Stimulated activated CD4-positive, alpha-beta T cell treated with anti-CD3 and anti-CD28 coated beads, TNF-alpha, amount 100 ng/mL, for 4 hours (primary cell): ENCODE measurements at places on chromosomes 4 and X.

GRCh38 chr4:57865264-57865663 lies 755.1 kb upstream of the IGFBP7 start:
- DNase-seq = no peak

GRCh38 chr4:33989820-33990443 lies 2254.4 kb downstream of the ARAP2 start:
- no peak for DNase-seq

DNA sequence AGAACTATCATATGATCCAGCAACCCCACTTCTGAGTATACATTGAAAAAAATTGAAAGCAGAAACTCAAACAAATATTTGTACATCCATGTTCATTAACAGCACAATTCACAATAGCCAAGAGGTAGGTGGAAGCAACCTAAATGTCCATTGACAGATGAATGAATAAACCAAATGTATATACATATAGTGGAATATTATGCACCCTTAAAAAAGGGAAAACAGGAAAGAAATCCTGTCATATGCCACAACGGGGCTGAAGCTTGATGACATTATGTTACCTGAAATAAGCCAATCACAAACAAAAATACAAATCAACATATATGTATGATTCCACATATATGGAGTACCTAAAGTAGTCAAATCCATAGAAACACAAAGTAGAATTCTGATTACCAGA lies 68.0 kb downstream of the ZAR1 start:
- no peak for DNase-seq

- no peak for DNase-seq
These were observed 36.6 kb upstream of the GRPEL1 start for GRCh38 chr4:7104366-7105031.

DNA sequence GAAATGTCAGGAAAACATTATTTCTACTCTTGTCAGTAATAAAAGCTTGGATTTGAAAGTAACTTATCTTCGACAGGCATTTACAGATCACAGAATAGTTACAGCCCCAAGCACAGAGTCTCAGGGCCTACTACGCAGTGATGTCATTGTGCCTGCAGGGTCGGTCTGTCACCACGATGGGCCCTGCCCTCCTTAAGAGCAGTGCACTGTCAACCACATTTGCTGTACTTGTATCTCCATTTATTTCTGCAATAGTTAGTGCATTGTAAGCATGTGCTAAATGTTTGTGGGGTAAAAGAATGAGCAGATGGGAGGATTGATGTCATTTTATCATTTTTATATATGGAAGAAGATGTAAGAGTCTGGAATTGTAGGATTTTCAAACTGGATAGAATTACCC lies 13.6 kb upstream of the CCKAR start:
- DNase-seq = no peak

DNA sequence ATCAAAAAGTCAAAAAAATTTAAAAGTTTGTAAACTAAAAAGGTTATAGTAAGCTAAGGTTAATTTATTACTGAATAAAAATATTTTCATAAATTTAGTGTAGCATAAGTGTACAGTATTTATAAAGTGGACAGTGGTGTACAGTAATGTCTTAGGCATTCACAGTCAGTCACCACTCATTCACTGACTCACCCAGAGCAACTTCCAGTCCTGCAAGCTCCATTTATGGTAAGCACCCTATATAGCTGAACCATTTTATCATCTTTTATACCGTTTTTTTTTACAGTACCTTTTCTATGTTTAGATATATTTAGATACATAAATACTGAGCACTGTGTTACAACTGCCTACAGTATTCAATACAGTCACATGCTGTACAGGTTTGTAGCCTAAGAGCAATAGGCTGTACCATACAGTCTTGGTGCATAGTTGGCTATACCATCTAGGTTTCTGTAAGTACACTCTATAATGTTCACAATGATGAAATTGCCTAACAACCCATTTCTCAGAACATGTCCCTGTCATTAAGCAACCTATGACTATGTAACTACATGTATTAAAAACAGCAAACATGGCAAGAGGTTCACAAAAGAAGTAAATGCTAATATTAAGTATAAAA lies 18.6 kb downstream of the ACSL4 start:
- DNase-seq = no peak

- no peak for DNase-seq
These were observed 1.4 kb upstream of the SMR3A start for GRCh38 chr4:70359115-70359661.

DNA sequence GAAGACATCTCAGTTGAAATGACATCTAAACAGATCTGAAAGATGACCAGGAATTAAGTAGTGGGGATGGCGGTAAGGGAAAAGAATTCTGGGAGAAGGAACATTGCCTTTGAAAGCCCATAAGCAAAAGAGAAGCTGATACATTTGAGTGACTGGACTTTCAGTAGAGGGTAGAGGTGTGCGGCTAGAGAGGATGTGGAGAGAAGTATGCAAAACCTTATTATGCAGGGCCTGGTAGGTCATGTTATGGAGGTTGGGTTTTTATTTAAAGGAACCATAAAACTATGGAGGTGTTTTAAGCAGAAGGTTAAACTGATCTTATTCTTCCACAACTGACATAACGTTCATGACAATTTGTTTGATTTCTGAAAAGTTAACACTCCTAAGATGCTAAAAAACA lies 36.3 kb downstream of the RPS6KA3 start:
- DNase-seq = no peak

GRCh38 chrX:16827225-16827624 lies 41.0 kb downstream of the TXLNG start:
- no peak for DNase-seq

GRCh38 chrX:24799078-24799477 lies 105.4 kb downstream of the POLA1 start:
- DNase-seq = no peak

- no peak for DNase-seq
These were observed 12.6 kb upstream of the SUPT20HL1 start for GRCh38 chrX:24347881-24348280.

DNA sequence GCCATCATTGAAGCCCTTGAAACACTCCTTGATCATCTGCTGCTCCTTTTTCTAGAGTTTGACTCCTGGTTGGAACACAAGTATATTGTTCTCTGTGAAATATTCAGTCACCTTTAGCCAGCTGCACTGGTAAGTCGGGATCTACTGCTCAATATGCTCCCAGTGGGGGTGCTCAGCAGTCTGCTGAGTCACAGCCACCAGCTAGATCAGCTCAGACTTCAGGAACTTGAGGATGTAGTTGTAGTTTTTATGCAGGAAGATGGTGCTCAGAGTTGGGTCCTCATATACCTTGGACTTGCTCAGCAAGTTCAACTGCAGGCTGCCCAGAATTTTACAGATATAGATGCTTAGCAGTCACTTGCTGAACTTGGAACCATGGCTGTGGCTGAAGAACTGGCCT lies 202.5 kb upstream of the RPL34 start:
- DNase-seq = no peak

- no peak for DNase-seq
These were observed 258.1 kb upstream of the NOCT start for GRCh38 chr4:138757432-138757831.

DNA sequence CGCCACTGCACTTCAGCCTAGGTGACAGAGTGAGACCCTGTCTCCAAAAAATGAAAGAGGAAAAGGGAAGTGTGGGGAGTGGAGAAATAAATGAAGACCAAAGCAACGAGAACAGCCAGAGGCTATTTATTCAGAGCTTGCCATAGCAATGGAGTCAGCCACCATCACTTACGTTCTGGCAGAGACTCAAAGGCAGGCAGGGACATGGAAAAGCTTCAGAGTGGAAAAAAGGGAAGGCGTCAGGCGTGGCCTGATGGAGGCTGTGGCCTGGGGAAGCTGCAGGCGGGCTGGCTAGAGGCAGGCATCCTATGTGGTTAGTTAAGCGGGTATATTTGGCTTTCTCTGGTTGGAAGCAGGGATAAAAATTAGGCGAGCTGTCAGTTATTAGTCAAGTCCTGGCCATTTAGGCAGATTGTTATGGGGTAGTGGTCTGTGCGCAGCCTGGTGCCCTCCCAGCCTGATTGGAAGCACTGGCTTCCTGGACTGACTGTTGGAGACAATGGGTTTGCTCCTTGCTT lies 73.3 kb downstream of the DCTD start:
- DNase-seq = no peak

GRCh38 chrX:70808942-70809940 lies 99.3 kb downstream of the TEX11 start:
- no peak for DNase-seq

- no peak for DNase-seq
These were observed 157.6 kb downstream of the ATRX start for GRCh38 chrX:77628294-77629025.

DNA sequence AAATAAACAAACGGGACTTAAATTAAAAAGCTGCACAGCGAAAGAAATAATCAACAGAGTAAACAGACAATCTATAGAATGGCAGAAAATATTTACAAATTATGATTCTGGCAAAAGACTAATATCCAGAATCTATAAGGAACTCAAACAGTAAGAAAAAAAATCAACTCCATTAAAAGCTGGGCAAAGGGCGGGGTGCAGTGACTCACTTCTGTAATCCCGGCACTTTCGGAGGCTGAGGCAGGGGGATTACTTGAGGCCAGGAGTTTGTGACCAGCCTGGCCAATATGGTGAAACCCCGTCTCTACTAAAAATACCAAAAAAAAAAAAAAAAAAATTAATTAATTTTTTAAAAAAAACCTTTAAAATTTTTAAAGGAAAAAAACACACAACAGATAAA lies 109.0 kb downstream of the ATP11C start:
- no peak for DNase-seq

- DNase-seq = no peak
These were observed 130.2 kb downstream of the CHRDL1 start for GRCh38 chrX:110665223-110666002.

- no peak for DNase-seq
These were observed 79.9 kb downstream of the MAOA start for GRCh38 chrX:43735957-43736356.

GRCh38 chr4:132707955-132708354 lies 441.1 kb upstream of the PCDH10 start:
- no peak for DNase-seq

GRCh38 chr4:86014599-86014998 lies 345.3 kb downstream of the MAPK10 start:
- no peak for DNase-seq

- DNase-seq = no peak
These were observed 561 bp downstream of the IRAK1 start for GRCh38 chrX:154019061-154019621.

- no peak for DNase-seq
These were observed 639.5 kb upstream of the AADAT start for GRCh38 chr4:170729236-170729635.

- no peak for DNase-seq
These were observed 55.3 kb downstream of the AMOT start for GRCh38 chrX:112785344-112785743.

DNA sequence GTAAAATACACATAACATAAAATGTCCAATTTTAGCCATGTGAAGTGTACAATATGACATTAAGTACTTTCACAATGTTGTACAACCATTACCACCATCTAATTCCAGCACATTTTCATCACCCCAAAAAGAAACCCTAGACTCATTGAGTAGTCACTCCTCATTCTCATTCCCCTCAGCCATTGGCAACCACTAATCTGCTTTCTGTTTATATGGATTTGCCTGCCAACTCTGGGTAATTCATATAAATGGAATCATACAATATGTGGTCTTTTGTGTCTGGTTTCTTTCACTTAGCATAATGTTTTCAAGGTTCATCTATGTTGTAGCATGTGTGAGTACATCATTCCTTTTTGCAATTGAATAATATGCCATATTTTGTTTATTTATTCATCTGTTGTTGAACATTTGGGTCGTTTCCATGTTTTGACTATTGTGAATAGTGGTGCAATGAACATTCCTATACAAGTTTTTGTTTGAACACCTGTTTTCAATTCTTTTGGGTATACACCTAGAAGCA lies 43.0 kb downstream of the EIF2S3 start:
- no peak for DNase-seq

- no peak for DNase-seq
These were observed 190.2 kb downstream of the DCLK2 start for GRCh38 chr4:150268444-150268843.

DNA sequence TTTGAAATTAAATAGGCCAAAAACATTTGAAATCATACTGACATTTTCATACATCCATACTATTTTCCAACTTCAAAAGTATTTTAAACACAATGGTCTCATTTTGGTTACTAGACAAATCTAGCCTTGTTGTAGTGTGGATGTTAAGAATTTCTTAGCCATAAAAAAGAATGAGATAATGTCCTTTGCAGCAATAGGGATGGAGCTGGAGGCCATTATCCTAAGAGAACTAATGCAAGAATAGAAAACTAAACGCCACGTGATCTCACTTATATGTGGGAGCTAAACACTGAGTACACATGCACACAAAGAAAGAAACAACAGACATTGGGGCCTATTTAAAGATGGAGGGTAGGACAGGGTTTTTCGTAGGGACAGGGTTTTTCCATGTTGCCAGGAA lies 153.8 kb downstream of the CCSER1 start:
- DNase-seq = no peak

DNA sequence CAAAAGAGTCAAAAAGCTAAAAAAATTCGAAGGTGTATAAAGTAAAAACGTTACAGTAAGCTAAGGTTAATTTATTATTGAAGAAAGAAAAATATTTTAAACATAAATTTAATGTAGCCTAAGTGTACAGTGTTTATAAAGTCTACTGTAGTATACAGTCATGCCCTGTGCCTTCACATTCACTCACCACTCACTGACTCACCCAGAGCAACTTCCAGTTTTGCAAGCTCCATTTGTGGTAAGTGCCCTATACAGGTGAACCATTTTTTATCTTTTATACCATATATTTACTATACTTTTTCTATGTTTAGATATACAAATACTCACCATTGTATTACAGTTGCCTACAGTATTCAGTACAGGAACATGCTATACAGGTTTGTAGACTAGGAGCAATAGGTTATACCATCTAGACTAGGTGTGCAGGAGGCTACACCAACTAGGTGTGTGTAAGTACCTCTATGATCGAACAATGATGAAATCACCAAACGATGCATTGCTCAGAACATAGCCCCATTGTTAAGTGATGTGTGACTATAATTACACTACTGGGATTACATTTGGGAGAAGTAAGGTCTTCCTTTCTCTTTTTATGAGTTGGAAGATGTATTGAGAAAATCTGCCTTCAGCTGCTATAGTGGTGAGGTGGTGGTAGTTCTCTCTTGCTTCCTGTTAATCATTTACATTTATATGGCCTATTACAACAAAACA lies 27.2 kb downstream of the TMSB4X start:
- DNase-seq = no peak

GRCh38 chr4:181592221-181592745 lies 650.9 kb upstream of the TENM3 start:
- DNase-seq = no peak

GRCh38 chrX:41932885-41933284 lies 9.5 kb upstream of the CASK start:
- DNase-seq = no peak

- no peak for DNase-seq
These were observed 18.4 kb downstream of the IL21 start for GRCh38 chr4:122602277-122603142.

GRCh38 chr4:111923786-111924185 lies 221.5 kb upstream of the FAM241A start:
- DNase-seq = no peak
